ENCODE measurements at places on chromosomes 12 and 14. TPM values are rescaled to one million over a fixed set of nuclear protein-coding genes. Genes with fewer than 3 reads are reported as not detected.

DNA sequence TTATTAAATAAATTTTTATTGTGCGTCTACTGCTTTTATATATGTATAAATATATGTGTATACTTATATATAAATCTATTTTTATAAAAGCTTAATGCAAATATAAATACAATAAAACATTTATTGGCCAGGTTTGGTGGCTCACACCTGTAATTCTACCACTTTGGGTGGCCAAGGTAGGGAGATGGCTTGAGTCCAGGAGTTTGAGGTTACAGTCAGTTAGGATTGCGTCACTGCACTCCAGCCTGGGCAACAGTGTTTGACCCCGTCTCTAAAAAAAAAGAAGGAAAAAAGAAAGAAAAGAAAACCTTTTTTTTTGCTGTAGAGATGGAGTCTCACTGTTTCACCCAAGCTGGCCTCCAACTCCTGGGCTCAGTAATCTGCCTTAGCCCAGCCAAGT is 20.9 kb downstream of the ACTR6 start:
- no peak for DNase-seq

- peak; percentile 42 for DNase-seq
Observed at GRCh38 chr14:106586098-106586704, 1059.8 kb downstream of the TMEM121 start.

DNA sequence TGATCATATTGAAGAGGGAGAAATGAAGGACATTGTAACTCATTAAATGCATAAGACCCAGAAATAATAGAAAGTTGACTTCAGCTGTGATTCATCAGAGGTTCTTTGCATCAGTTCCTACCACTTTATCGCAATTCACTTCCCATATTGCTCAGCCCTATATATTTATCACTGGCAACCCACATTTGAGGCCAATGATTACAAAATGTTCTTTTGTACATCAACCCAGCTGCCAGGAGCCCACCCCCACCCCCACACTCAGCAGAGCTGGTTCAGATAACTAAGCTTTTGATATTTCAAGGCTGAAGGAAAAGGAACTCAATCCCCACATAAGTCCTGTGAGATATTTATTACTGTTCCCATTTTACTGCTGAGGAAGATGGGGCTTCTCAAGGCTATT is 51.2 kb upstream of the TMPO start:
- DNase-seq: no peak

DNA sequence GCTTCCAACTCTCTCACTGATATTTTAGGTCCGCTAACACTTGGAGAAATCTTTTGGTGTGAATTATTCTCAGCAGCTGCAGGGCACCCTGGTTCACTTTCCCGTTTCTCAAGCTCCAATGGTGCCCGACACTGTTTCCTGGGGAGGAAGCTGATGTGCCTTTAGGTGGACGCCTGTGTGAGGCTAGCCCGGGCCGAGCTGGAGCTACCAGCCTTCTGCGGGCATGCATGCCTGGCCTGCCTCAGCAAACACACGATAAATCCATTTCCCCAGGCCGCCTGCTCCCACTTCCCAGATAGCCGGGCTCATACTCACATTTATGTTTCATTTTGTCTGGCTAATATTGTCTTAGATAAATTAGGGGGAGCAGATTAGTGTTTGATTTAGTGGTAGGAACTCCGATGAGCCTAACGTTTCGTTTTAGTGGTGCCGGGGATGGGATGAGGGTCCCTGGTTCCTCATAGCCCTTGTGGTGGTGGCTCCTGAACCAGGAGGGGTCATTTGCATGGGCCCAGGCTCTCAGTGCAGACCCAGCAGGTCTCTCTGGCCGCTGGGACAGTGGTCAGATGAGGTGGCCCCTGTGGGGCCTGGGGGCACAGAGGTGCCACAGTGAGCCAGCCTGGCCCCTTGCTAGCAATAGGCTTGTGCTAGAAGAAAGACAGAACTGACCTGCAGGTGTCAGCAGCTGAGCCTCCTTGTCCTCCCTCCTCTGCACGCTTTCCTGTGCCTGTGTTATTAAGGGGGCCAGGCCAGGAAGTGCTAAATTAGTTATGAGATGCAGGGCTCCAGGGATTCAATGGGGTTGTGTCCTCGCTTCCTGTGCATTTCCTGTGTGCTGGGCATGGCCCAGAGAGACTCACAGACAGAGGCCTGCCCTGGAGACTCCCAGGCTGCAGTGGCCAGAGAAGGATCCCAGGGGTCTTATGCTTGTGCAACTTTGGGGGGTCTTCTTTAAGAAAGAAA is 88.3 kb downstream of the KIF26A start:
- DNase-seq: no peak

DNA sequence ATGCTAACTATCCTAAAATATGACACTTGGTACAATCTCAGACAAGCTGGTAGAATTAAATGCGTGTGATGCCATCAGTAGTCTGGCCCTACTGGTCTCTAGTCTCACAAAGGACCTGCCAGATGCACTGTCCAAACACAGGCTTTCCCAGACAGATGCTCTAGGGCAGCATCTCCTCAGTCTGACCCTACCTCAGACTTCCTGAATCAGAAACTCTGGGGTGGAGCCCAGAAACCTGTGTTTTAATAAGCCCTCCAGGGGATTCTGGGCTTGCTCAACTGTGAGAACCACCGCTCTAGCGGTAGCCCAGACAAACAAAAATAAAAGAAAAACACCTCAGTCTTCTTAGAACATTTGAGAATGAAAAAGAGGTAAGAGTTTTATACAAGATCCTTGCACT is 48.0 kb downstream of the BDKRB1 start:
- DNase-seq: no peak

GRCh38 chr12:47602325-47602724 is 103.5 kb downstream of the RPAP3 start:
- no peak for DNase-seq

GRCh38 chr14:62661818-62662217 is 383.4 kb downstream of the KCNH5 start:
- DNase-seq: no peak

GRCh38 chr12:65651060-65651459 is 173.2 kb upstream of the HMGA2 start:
- no peak for DNase-seq

GRCh38 chr12:30902596-30902995 is 24.0 kb upstream of the TSPAN11 start:
- no peak for DNase-seq

DNA sequence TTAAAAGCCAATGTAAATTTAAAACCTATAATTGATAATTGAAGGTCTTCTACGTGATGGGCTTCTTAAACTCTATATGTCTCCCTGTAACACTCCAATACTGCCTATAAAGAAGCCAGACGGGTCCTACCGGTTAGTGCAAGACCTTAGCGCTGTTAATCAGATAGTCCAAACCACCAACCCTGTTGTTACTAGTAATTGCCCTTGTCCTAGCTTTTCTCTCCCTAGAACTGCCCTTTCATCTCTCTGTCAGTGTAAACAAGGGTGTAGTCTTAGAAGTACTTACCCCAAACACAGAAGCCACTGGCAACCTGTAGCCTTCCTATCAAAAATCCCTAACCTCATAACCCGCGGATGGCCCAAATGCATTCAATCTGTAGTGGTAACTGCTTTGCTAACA is 243.0 kb upstream of the DIO3 start:
- no peak for DNase-seq

GRCh38 chr12:42278128-42278510 is 40.1 kb upstream of the YAF2 start:
- DNase-seq: no peak

GRCh38 chr14:92925446-92925845 is 2.5 kb downstream of the CHGA start:
- no peak for DNase-seq

- DNase-seq: no peak
Observed at GRCh38 chr14:103507751-103508150, 14.9 kb downstream of the CKB start.

- DNase-seq: no peak
Observed at GRCh38 chr12:119956047-119956446, 33.0 kb upstream of the BICDL1 start.

CARMIL3 gene
- 1.7 TPM for total RNA-seq

SLC38A1 gene
- total RNA-seq: 152 TPM

KRT5 gene
- not detected for total RNA-seq

KRT6C gene
- total RNA-seq: not detected

MYH6 gene
- 0.14 TPM for total RNA-seq

Measured in activated T-helper 2 cell treated with anti-CD3 and anti-CD28 coated beads, Interferon-gamma antibody, Interleukin-2, Interleukin-4, amounts not matched to agents 10 μg/mL and 5 μg/mL and 100 μg/mL, durations not matched to agents 14 hours and 24 hours and 36 hours (primary cell).